ENCODE measurements at places on chromosomes 11 and 22.

GRCh38 chr11:122091835-122092234, 24.2 kb downstream of the BLID start:
- no peak for DNase-seq

GRCh38 chr11:114166362-114166761, 106.9 kb downstream of the ZBTB16 start:
- no peak for DNase-seq

DNA sequence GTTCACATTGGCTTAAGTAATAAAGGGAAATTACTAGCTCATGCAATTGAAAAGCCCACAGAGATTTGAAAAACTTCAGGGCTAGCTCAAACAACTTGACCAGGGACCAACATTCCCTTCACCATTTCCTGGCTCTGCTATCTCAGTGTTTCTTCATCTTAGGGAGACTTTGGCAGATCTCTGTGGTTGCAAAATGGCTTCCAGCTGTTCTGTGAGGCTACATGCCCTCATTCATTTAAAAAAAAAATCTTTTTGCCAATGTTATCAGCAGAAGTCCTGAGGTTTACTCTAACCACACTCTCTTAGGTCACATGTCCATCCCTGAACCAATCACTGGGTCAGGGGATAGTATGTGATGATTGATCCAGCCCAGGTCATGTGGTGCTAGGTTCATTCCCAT, 13.9 kb upstream of the RASSF10 start:
- DNase-seq: no peak

- DNase-seq: peak; percentile 53
These were observed 41.8 kb upstream of the AMPD3 start for GRCh38 chr11:10413268-10413667.

- DNase-seq: peak; percentile 83
These were observed 4.0 kb upstream of the FTH1 start for GRCh38 chr11:61971248-61972111.

- no peak for DNase-seq
These were observed 34.4 kb upstream of the DNAJB13 start for GRCh38 chr11:73916435-73916834.

DNA sequence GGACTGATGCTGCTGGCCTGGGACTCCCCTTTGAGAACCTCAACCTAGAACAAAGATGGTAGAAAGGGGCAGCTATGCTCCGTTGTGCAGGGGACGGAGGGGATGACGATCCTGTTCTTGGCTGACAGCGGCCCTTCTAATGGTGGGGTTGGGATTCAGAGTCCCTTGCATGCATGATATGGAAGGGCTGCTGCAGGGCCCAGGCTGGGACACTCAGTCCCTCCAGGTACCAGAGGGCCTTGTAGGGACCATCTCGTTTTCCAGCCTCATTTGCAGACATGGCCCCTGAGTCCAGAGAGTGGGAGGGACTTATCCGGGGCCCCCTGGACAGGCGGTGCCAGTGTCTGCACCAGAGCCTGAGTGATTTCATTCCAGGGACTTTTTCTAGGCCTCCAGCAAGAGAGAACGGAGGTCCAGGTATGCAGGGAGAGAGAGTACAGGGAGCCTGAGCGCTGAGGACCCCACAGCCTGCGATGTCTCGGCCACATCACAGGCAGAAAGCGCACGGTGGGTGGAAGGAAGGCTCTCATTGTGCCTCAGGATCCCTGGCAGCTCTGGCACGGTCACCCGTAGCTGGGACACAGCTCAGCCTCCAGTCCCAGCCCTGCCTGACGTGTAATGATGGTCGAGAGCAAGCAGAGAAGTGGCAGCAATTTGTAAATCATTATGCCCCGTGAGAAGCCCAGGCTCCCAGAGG, 860.8 kb downstream of the TBC1D22A start:
- DNase-seq: no peak

DNA sequence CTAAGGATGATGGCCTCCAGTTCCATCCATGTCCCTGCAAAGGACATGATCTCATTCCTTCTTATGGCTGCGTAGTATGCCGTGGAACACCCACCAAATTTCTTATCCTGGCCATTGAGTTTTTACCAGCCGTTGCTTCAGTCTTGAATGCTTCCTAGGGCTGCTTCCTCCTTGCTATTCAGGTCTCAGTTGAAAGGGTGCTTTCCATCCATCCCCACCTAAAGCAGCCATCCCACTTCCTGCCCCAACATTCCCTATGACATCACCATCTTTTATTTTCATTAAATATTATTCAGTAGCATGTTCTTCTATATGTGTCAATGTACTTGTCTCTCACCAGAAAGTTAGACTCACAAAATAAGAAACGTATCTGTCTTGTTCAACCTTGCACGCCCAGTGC, 40.7 kb upstream of the SLN start:
- DNase-seq: no peak

DNA sequence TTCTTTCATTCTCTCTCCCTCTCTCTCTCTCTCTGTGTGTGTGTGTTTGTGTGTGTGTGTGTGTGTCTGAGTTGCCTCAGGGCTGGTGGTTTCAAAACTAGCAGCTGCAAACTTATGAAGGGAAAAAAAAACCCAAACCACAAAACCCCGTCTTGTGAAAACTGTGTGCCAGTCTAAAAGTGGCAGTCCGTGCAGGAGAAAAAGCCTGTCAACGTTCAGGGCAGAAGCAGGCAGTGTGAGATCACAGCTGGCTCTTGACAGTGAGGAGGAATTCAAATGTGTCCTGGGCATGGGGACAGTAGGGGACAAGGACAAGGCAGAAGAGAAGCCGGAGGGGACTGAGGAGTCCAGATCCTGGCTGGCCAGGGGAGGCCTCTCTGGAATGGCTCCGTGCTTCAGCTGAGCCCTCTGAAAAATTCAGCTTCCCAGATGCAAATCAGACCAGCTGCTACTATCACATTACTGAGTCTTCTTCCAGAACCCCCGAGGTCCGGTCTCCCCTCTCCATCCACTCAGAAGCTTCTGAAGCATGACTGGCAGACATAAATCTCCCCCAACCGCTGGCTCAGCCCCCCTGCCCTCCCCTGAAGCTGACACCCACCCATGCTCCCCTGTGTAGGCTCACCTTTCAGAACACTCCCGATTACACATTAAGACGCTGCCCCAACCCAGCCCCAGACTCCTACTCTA, 31.9 kb downstream of the FLI1 start:
- DNase-seq: no peak

- DNase-seq: no peak
These were observed 7.9 kb upstream of the RGL4 start for GRCh38 chr22:23682827-23683355.

DNA sequence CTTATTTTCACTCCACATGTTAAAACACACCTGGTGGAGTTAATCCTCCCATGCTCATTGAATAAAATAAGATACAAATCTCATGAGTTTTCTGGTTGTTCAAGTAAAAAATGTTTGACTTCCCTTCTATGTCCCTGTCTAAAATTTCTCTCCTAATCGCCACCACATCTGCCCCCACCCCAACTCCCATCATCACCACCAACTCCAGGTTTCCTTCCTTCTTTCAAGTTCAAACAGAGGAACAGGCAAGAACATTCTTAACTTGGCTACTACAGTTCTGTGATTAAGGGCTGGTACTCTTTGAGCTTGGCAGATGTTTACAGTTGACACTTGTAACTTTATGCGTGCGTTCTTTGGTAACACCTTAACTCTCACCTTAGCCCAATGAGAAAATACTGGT, 9.1 kb upstream of the PSMA1 start:
- no peak for DNase-seq

DNA sequence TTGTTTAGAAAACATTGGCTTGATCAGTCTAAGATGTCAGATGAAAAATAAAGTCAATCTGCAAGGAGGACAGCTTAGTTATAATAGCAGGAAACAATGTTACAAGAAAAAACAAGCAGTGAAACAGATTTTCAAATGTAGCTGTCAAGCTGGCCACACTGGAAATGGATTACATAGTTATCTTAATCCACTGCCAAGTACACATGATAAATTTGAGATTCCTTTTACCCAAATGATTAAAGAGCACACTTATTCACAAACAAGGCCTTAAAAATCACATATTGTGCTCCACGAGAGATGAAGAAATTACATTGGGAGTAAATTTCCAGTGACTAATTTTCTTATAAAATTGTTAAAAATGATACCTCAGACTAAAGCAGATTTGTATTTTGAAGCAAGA, 17.5 kb upstream of the ESAM start:
- DNase-seq: no peak

GRCh38 chr11:129613071-129613470, 202.6 kb upstream of the TMEM45B start:
- DNase-seq: no peak

DNA sequence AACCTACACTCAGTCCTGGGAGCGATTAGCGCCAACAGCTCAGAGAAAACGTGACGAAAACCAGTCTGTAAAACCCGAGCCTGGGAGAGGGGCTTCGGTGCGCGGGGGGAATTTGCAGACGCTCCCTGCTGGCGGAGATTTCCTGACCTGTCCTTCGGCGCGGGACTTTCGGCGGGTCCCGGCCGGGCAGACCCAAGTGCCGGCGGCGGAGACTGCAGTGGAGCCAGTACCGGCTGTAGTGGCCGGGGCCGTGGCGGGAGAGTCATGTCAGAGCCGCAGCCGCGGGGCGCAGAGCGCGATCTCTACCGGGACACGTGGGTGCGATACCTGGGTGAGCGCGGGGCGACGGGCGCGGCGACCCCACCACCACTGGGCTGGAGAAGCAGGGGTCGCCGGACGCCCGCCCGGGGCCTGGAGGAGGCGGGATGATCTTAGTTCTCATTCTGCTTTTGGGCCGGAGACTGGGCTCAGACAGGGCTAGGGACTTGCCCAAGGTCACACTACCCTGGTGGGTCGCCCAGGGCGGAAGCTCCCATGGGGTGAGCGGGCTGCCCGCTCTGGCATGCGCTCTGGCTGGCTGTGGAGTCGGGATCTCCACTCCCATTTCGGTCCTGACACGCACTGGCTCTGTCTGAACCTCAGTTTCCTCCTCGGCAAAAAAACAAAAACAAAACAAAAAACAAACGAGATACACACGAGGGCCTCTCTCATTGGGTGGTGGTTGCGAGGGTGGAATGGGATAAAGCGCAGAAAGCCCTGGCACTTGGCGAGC, at the start of gene MTFP1:
TSS of gene MTFP1 (plus strand) at position 153 of the 772 bp plus-strand sequence. CDS start at position 265, 112 bp downstream.
- DNase-seq: peak; percentile 52

GRCh38 chr22:45584621-45585436, 82.1 kb downstream of the FBLN1 start:
- DNase-seq: no peak
